Stimulated activated CD4-positive, alpha-beta T cell treated with anti-CD3 and anti-CD28 coated beads, Interleukin-1b, Interleukin-23, amount 100 ng/mL, for 4 hours (primary cell): ENCODE measurements at places on chromosomes 6 and 20.

- DNase-seq = no peak
Observed at GRCh38 chr20:53809217-53809616, 215.6 kb upstream of the ZNF217 start.

- DNase-seq = no peak
Observed at GRCh38 chr6:167696296-167696695, 130.4 kb upstream of the AFDN start.

DNA sequence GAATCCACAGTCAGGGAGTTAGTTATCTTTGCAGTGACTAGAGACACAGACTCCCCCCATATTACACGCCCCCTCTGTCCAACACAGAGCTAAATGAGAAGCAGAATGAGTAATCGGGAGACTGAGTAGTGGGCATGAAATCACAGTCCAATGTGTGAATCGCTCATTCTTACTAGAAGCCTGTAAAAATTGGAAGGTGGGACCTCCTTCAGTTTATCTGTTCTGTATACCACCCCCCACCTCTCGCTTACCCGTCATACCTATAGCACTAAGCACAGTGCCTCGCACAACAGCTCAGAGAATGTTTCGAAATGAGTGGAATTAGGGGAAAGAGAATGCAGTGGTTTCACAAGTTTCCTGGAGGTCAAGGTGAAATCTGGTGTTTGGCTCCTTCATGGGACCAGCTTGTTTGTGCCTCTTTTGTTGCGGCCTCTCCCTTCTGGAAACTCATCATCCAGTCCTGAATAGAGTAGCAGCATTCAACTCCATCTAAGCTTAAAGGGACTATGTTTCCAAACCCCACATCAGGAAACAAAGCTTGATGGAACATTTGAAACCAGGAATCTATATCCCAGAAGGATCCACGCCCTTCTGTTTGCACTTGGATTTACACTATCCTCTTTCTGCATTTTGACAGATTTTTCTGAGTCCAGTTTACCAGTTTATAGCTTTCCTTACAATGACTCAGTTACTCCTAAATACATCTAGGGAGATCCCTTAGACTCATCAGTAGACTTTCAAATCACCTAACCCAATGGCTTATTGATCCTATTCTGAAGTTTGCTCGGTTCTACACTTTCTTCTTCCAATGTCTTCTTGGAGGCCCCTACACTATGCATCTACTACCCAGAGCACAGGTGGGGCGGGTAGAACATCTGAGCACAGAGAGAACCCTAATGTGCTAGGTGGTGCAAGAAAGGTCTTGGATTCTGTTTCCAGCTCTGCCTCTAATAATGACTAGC, 59.2 kb upstream of the PIM1 start:
- DNase-seq = no peak

GRCh38 chr6:70524721-70525286, 41.9 kb upstream of the SDHAF4 start:
- DNase-seq = no peak

DNA sequence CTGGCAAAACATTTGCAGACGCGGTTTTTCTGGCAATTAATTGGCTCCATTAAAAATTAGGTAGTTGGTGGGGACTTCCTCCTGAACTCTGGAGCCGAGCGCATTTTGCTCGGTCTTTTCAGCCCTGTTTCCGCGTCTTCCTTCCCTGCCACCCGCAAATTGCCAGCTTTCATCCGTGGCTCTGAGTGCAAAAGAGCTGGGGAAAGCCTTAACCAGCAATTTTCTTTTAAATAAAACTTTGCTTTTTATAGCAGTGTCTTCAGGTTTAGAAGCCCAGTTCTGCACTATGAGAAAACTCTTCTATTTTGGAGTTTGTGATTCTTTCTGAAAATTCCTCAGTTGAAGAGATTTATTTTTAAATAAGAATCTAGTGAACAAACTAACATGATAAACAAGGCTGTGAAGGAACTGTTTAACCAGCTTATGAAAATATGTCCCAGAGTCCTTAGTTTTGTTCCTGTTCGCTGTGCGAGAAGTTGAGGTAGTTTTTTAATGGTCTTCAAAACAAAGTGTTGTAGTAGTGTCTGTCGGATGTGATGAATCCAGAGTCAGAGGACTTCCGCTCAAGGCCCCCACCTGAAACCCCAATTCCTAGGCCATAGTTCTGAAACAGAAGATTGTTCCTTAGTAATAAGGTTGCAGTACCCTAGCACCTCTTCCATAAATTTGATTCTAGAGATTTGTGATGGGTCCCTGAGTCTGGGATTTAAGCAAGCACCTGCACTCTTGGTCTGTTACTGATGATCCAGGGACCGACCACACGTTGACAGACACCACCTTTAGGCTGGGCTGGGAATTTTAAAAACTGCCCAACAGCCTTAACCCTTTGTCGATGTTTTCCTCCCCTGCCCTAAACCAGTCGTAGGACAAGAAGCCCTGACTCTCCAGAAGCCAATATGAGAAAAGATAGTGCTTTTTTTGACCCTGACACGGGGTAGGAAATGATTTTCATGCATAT, 950 bp downstream of the KCTD20 start:
- no peak for DNase-seq

- no peak for DNase-seq
Observed at GRCh38 chr6:4856785-4857184, 80.6 kb downstream of the CDYL start.

DNA sequence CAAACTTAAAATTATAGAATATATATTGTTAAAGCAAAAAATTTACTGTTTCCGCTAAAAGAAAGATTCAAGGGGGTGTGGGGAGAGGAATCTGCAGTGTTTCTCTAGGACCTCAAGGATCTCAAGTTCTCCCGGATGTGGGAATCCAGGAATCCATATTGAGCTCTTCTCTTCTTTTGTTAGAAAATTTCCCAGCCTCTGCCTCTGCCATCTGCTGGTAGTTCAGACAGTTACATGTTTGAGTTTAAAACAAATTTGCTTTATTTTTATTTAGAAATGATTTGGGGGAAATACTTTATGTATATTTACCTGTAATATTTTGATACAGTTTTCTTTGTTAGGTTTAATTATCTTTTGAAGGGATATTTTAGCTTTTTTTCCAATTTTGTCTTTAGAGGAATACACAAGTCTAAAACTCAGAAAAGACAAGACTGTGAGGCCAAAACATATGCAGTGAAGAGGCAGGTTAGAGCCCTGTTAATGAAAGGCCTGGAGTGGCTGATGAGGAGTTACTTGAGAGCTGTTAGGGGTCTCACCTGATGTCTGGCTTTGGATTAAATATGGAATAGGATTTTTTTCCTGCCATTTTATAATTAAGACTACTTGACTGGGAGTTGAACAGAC, 268.8 kb downstream of the ARID1B start:
- DNase-seq = no peak

GRCh38 chr20:18048176-18048575, 9.5 kb downstream of the OVOL2 start:
- DNase-seq = no peak

DNA sequence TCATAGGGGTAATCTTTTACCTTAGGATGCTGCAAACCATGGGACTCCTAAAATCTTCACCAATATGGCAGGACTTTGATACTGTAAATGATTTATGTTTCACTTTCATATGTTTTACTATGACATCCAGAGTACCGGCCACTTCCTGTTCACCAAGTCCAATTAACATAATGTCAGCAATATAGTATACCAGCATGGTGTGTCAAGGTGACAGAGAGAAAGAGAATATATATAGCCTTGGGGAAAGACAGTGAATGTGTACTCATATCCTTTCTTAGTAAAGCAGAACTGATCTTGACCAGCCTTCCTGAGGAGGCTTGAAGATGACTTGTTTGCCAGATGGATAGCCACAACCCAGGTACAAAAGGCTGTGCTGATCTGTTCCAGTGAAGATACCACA, 127.9 kb downstream of the NRN1 start:
- no peak for DNase-seq

GRCh38 chr6:169263836-169264608, 10.4 kb upstream of the THBS2 start:
- no peak for DNase-seq

GRCh38 chr20:61355585-61355984, 103.5 kb downstream of the CDH4 start:
- no peak for DNase-seq

DNA sequence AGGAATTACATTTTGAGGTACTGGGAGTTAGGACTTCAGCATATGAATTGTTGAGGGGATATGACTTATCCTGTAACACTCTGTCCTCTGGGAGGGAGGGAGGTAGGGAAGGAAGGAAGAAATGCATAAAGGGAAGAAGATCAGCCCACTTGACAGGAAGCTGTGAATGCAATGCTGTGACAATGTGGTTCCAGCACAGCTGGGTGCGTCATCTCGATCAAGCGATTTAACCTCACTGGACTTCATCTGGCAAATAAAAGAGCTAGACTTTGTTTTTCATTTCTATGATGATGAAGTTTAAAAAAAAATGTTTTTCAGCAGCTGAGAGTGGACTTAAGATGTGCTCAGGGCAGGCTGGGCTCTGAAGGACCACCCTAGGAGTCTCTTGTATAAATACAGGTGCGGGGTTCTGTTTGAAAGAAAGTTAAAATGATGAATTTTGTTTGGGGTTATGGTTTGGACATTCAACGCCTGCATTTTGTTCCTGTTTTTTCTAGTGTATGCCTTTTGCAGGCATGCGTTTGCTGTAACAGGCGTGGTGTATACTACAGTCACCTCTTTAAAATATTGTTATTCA, 178.1 kb downstream of the RIMS1 start:
- DNase-seq = no peak

DNA sequence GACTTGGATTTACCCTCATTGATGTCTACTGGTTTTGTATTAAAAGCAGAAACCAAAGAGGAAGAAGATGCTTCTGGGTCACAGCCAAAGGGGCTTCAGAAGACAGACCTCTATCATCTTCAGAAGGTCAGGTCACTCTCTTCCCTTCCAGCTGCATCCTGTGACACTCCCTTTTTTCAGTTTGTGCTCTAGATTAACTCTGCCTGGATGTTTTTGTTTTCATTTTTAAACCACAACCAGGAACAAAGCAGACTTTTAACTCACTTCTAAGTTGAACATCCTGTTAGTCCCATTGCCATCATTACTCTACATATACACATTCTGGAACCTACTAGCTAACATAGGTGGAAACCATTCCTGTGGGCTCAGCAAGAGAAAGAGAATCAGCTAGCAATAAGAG, 45.2 kb downstream of the AKIRIN2 start:
- no peak for DNase-seq

DNA sequence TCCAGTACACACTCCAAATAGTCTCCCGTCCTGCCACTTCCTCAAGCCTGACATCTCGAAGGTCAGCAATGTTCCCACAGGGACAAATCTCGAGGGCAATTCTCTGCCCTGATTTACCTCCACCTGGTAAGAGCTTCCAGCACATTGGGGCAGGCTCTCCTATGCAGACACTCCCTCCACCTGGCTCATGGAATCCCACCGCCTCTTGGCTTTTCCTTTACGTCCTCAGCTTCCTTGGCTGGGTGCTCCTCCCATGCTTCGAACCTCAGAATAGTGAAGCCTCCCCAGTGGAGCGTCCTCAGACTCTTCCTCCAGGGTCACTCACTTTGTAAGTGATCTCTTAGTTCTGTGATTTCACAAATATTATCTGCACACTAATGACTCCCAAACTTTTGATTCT, 205.2 kb upstream of the ECI2 start:
- no peak for DNase-seq

GRCh38 chr20:24699321-24700165, 230.1 kb downstream of the SYNDIG1 start:
- DNase-seq = no peak

GRCh38 chr6:68628161-68628560, 6.9 kb upstream of the ADGRB3 start:
- no peak for DNase-seq

GRCh38 chr6:158061709-158062461, 80.2 kb downstream of the SYNJ2 start:
- DNase-seq = no peak

DNA sequence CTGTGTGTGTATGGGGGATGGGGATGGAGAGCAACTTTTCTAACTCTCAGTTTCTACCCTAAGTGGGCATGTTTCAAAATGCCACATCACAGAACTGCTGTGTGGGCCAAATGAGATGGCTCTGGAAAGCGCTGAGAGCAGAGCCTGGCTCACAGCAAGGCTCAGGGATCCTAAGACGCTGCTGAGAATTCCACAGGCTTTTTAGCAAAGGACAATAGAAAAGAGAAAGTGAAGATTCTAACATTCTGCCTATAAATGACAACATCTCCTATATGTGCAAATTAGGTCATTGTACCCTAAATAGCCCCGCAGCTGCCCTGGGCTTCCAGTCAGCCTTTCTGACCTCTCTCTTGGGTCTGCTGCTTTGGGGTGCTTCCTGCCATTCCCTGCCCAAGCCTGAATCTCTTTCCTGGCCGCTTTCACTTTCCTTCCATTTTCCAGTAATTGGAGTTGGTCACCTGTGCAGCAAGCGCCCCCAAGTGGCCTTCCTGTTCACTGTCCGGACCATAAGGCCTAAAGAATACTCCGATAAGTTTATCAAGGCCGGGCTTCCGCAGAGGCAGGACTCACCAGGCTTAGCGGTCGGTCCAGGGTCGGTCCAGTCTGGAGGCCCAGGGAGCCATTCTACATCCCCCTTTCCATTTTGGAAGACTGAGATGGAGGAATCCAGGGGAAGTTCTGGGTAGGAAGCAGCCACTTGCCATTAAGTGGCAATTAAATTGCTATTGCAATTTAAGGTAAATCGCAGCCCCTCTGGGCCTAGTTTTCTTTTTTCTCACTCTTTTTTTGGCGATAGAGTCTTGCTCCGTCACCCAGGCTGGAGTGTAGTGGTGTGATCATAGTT, 6.7 kb upstream of the DDR1 start:
- DNase-seq = peak; percentile 63

DNA sequence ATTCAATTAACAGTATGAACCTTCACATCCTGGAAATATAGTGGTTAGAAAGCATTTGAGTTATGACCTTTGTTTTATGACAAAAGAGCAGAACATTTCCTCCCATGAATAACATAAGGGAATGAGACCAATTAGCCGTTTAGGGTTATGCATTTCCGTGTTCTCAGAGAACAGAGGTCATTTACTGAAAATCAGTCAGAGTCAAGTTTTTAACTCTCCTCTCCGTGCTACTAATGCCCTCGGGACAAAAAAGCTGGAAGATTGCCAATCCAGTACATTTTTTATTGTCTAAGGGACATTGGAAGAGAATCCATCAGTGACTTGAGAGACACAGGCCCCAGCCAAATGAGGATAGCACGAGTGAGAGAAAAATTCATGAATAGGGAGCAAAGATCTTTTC, 632.7 kb downstream of the RFPL4B start:
- no peak for DNase-seq

- peak; percentile 18 for DNase-seq
Observed at GRCh38 chr6:138509371-138509770, 10.1 kb upstream of the NHSL1 start.

GRCh38 chr20:47818016-47818415, 32.7 kb upstream of the SULF2 start:
- no peak for DNase-seq

DNA sequence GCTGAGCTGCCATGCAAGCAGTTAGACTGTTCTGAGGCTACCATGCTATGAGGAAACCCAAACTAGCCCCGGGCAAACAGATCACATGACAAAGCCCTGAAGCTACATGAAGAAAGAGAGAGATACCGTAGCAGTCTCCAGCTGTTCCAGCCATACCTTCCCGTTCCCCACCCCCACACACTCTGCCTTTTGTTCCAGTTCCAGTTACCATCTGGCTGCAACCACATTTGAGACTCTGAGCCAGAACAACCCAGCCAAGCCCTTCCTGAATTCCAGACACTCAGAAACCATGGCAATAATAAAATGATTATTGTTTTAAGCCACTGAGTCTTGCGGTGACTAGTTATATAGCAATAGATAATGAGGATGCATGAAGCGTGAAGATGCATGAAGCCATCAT, 28.3 kb downstream of the RIN2 start:
- DNase-seq = no peak
